ENCODE measurements at places on chromosomes 2 and 18.

DNA sequence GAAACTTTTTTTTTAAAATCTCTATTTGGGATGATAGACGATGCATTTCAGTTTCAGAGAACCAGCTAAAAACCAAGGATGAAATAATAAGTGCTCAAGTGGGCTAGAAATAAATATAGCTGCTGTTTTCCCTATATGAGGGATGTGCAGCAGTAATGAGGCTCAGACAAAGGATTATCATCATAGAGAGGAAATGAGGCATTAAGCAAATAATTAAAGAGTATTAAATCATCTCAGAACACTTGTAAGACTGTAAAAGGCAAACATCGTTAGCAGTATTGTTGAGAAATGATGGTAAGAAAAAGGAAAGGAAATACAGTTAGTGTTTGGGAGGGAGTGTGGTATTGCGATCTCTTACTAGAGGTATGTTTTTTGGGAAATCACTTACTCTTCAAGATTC, 233.5 kb downstream of the TGIF1 start:
- no peak for DNase-seq

DNA sequence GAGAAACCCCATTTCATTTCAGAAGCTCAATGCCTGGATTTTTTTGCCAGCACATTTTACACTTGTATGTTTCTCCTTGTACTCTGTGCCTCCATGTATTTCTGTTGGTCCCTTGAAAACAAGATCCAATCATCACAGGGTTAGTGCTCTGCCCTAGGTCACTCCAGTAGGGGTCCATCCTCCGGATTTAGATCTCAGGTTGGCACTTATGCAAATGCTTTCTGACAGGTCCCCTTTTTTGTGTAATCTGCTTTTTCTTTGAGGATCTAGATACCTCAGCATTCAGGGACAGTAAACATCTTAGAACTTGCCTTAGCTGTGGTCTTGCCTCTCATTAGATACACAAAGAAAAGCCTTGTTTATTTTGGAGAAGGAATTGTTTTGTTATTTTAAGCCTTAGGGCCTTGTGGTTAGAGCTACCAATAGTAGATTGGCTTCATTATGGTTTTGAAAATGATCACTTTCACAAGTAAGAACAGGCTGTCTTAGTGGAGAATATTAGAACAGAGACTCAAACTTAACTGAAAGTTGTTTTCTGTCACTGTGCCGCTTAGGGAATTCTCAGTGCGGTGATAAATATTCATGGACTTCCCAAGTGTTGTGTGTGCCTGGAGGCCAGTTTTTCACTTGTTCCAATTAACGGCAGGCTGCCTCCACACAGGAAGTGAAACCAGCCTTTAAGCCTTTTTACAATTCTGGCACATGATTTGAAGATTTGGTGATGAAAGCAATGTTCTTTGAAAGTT, 7.8 kb downstream of the MERTK start:
- DNase-seq: no peak

GRCh38 chr18:28149810-28150420, 27.0 kb downstream of the CDH2 start:
- no peak for DNase-seq

DNA sequence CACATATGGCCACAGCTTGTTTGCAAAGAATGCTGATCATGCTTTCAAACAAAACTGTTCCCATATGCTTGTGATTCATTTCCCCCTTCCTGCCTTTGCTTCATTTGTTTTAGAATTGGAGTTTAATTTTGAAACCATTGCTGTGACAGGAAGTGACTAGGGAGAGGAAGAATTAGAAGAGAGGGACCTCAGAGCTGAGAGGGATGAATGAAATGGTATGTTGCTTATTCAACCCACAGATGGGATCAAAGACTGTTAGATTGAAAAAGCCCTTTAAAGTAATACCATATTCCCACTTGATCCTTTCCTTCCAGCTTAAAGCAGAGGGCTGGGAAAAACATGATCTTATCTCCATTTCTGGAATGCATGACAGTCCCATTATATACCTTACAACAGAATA, 106.2 kb upstream of the RNF152 start:
- DNase-seq: peak; percentile 10

DNA sequence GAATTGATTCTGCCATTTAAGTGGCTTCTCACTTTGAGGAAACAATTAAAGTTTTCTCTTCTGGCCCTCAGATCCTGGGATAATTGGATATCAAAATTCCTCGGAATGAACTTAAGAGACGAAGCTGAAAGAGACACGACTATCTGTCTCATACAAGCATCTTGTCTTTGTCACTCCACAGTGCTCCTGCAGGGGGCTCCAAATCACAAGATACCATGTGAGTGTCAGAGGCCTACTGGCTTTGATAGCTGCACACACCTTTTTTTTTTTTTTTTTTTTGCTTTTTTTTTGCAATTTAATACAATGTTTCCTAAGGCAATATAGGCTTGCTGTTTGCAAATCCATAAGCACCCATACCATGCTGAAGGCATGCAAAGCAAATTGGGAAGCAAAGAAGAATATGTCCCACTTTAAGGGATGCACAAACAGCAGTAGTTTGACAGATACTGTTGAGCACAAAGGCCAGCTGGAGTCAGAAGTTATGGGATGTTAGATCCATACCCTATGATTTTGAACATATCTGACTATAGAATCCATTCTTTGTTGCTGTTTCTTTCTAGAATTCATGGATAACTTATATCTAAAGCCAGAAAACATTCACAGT, 109.0 kb upstream of the CBLN2 start:
- no peak for DNase-seq

DNA sequence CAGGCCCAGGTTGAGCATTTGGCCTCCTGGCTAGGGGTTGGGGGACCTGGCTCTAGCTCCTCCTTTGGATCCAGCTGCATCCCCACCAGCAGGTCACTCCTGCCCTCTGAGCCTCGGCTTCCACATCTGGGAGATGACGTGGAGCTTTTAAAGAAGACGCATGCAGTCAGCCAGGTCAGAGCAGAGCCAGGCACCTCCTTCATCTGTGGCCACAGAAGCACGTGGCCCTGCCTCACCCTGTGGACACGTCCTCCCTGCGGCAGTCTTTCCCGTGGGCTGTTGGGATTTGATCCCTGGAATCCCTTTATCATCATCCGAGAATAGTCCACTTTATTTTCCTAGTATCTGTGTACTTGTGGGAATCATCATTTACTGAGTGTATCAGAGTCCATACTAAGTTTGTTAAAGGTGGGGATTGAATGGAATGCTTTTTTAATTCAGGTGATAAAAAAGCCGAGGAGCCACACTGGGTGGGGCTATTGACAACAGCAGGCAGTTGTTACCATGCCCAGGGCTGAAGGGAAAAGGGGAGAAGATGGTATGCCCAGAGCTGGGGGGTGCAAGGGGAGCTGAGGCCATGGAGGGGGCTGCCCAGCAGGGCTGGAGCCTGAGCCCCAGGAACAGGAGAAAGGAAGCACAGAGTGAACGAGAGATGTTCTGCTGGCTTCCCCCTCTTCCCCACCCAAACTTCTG, 170.1 kb downstream of the LAMA1 start:
- DNase-seq: no peak

DNA sequence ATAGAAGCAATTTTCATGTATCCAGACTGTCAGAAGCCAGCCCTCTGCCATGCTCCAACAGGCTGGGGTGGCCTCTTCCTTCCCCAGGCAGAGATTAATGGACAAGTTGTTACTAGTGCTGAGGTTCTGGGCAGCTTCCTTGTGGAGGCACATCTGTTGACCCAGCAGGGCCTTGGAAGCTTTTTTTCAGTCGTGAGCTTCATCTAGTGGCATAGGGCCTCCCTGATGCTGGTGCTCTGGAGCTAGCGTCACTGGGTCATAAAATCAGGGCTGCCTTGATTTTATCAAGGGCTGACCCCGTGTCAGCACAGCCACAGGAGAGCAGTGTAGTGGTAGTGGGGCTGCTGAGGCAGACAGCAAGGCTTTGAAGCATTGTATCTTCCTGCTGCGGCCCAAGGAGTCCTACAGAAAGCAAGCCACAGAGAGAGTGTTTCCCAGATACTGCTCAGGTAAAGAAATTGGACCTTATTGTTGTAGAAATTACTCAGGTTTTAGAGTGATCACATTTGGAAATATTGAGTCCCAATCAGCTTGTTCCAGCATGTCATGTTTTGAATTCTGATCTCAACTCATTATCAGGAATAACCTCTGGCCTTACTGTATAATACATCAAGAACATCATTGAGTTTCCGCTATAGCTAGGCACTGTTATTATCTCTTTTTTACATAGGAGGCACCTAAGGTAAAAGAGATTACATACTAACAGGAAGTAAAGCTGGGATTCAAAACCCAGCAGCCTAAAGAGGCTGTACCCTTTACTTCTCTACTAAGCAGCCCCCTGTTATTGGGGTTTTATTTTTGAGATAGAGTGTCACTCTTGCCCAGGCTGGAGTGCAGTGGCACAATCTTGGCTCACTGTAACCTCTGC, 92.3 kb upstream of the ALPP start:
- no peak for DNase-seq

- DNase-seq: no peak
Measured at GRCh38 chr2:128310094-128310716, 8.5 kb downstream of the HS6ST1 start.

- DNase-seq: no peak
Measured at GRCh38 chr2:115654362-115654761, 1211.9 kb downstream of the DPP10 start.

DNA sequence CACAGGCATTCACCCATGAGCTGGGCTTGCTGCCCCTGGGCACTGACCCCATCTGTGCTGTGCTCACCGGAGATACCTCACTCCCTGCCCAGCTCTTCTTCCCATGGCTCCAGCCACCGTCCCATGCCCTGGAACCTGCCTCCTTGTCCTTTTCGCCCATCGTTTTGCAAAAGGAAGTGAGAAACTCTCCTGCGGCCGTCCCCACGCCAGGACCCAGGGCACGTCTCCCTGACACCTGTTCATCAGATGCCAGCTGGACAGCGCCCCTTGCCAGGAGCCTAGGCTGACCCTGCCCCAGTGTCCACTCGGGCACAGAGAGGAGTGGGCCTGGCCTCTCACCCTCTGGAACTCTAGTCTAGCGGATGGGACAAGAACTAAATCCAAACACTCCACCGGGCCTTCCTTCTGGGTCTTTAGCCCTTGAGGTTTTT, 238.6 kb downstream of the SEPTIN10 start:
- DNase-seq: no peak

- no peak for DNase-seq
Measured at GRCh38 chr2:109472331-109472959, 141.3 kb downstream of the SEPTIN10 start.

DNA sequence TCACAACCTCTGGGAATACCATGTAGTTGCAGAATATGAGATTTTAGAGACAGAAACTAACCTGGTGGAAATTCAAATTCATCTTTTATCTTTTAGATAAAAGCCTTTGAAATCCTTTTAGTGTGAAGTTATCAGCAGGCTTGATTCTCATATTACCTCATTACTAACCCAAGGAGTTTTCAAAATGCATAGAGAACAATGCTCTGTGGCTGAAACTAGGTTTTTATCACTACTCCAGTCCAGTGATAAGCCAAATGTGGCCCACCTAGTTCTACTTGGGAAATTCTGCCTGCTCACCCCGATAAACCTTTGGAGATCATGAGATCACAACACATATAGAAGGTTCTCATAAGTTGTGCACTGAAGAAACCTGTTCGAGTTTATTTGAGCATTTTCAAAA, 121.7 kb downstream of the MMADHC start:
- no peak for DNase-seq

- no peak for DNase-seq
Measured at GRCh38 chr2:222670191-222671038, 1.0 kb upstream of the MOGAT1 start.

- peak; percentile 26 for DNase-seq
Measured at GRCh38 chr2:184596819-184597411, 1.4 kb upstream of the ZNF804A start.

DNA sequence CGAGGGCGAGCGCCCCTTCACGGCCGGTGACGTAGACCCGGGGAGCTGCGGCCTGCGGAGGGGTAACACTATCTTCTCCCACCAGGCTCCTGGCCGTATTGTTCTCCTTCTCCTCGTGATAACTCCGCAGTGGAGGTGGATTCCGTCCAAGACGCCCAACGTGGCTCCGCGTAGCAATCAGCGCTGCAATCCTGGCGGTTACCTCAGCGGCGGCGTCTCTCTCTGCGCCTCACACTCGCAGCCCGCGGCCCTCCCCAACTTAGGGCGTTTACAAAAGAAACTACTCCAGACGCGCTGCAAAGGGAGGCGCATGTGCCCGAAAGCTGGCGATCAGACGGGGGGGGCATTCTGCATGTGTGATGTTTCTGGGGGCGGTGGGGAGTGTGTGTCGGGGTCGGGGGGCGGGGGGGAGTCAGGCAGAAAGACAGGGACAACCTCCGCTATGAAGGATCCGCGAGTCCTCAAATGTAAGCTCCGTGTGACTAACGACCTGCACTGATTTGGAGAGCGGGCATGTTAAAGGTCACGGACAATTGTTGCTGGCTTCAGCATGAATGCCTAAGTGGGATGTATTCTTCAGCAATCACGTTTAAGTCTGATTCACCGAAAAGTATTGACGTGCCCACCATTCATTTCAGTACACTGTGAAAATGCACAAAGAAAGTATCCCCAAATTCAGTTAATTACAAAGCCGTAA, 1.3 kb upstream of the ZNF516 start:
- no peak for DNase-seq

- no peak for DNase-seq
Measured at GRCh38 chr2:42954227-42954962, 162.0 kb upstream of the HAAO start.

- DNase-seq: no peak
Measured at GRCh38 chr2:59276033-59276432, 1034.9 kb upstream of the FANCL start.

- no peak for DNase-seq
Measured at GRCh38 chr2:236507393-236508085, 62.1 kb upstream of the ACKR3 start.

DNA sequence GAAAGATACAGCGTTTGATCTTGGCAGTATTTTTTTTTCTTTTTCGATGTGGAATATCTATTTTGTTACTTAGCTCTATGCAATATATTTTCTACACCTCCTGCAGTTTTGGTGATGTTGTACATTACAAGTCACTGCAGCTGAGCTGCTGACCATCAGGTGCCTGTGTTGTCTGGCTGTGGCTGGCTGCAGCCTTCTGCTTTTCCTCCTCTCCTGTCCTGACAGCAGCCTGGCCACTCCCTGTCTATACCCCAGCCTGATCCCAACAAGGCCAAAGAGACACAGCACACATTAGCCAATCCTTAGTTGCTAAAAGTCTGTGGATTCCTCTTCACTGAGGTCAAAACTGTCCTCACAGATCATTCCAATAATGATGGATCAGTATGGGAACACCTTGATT, 222.3 kb downstream of the MYT1L start:
- no peak for DNase-seq

DNA sequence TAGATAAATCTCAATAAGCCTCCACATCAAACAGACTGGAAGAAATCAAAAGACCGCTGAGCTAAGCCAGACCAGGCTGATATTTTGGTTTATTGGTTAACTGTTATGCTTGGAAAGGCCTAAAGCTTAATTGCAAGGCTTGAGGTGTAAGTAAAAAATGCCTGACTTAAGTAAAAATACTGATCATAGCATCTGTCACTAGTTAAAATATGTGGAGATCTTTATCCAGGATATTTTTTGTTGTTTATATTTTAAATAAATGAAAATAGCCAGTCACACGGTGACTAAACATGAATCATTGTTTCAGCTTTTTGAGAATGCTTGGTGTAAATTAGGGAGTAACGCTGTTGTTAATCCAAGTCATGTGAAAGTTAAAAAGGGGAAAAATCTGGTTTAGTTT, 127.9 kb downstream of the THADA start:
- DNase-seq: peak; percentile 9

- no peak for DNase-seq
Measured at GRCh38 chr18:59238385-59238784, 18.4 kb downstream of the GRP start.

- no peak for DNase-seq
Measured at GRCh38 chr2:199861132-199861774, 10.3 kb upstream of the FTCDNL1 start.
